ENCODE measurements at places on chromosomes 2 and 18. TPM values are rescaled to one million over a fixed set of nuclear protein-coding genes. Genes with fewer than 3 reads are reported as not detected.

- no peak for DNase-seq
Observed at GRCh38 chr2:110770404-110770958, 38.1 kb downstream of the ACOXL start.

GRCh38 chr2:43455731-43456642 is 139.9 kb downstream of the THADA start:
- DNase-seq = no peak

Gene CD8A
- total RNA-seq = 1.1 TPM

- no peak for DNase-seq
Observed at GRCh38 chr18:57835904-57836303, 32.8 kb upstream of the ATP8B1 start.

Gene NOL4
- not detected for total RNA-seq

Gene CXCR1
- total RNA-seq = not detected

DNA sequence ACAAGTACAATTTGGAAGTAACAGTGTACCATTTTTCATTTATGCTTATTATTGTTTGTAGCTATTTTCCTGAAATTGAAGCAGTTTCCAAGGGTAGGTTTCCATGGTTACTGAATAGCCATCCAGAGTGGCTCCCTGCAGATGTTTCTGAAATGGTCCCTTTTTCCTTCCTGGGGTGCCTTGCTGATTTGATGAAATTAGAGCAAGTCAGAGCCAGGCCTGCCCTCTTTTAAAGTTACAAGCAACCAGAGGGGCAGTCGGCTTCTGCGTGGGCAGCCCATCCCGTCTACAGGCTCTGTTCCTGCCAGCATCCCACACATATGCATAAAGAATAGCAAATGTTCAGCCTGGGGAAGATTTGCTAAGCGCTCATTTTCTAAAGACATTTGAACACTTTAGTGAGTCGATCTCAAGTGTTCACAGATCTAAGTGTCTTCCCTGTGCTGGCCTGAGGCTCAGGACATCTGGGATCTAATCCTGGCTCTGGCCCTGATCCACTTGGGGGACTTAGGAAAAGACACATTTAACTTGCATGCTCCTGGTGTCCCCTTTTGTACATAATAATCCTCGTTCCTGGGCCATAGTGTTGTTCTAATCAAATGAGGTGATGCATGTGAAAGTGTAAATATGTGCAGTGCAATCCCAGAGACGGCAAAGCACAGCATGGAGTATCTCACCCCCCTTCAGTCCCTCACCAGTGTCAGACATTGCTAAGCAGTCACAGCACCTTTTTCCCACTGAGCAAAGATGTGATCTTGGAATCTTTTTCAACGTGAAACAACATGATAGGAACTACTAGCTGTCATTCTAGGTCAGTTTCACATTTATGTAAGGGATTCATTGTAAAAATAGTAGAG is 92.2 kb downstream of the STPG4 start:
- DNase-seq = no peak
